ENCODE measurements at places on chromosomes 16 and 17.
A peak's percentile ranks its signal among the peaks of the same experiment; 100 is the strongest.

DNA sequence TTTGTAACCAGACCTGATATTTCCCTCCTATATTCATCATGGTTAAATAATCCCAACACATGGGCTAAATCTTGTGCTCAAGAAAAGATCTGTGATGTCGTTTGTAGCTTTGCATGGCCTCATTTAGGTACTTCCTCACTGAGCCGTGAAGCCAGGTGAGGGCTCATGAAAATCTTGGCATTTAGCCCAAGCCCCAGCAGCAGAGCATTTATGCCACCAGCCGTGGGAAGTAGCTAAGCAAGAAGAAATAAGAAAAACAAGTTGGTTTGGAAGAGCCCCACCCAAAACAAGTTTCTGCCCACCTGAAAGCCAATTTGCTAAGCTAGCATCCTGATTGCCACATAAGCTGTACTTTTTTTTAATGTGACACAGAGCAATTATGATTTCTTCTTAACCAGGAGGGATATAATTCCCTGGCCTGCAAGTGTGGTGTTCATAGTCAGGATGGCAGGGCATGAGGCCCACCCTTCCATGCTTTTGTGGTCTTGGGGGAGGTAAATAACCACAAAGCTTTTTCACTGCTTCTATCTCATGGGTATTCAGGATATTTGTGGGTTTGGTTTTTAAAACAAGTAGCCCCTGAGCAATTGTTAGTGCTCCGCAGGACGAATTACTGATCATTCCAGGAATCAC, 10.5 kb downstream of the TMIGD1 start:
- peak; percentile 11 for DNase-seq

DNA sequence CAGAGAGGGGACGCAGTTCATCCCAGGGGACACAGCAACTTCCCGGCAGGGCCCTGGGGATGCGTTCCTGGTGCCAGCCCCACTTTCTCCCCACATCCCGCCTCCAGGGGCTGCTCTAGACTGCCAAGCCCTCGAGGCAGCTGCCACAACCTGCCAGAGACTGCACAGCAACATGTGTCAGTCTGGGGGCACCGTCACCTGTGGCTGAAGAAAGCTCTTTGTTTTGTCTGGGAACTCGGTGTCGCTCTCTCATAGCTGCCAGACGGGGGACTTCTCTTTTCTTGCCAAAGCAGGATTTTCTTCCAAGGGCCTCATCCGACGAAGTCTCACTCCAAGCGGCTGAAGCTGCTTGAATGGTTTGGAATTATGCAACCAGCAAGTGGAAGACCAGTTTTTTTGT, 43.7 kb downstream of the COTL1 start:
- DNase-seq = no peak

DNA sequence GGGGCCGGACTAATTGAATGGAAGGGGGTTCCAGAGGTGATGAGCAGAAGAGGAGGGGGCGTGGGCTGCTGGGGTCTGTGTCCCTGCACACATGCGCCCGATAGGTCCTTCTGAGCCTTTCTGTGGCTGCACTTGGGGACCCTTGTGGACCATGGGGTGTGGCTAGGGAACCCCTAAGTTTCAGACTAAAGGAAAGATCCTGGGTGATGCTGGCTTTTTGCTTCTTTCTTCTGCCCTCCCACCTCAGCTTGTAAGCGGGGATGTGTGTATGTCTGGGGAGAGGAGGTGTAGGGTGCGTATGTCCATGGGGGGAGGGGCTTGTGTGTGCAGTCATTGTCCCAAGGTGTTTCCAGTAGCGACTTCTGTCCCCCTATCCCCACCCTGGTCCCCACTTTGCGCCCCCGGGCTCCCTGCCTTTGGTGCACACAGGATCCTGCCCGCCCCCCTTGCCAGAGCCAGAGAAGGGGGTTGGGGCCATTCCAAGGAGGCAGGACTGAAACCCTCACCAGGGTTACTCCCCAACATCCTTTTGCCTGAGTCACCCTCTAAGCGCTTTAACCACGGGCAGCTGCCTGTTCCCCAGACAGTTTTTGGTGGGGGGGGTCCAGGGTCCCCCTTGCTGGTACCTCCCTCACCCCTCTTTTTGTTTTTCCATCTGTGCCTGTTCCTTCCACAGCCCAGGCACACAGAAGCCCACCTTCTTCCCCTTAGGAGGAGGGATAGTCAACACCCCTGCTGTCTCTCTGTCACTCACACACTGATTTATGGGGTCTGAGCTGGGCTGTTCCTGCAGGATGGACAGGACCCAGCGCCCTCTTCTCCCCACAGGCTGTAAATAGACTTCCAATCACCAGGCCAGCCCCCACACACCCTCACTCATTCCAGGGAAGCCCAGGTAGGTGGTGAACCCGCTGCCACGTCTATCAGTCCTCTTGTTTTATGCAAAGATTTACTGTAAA, 83.2 kb downstream of the ARHGAP23 start:
- no peak for DNase-seq

DNA sequence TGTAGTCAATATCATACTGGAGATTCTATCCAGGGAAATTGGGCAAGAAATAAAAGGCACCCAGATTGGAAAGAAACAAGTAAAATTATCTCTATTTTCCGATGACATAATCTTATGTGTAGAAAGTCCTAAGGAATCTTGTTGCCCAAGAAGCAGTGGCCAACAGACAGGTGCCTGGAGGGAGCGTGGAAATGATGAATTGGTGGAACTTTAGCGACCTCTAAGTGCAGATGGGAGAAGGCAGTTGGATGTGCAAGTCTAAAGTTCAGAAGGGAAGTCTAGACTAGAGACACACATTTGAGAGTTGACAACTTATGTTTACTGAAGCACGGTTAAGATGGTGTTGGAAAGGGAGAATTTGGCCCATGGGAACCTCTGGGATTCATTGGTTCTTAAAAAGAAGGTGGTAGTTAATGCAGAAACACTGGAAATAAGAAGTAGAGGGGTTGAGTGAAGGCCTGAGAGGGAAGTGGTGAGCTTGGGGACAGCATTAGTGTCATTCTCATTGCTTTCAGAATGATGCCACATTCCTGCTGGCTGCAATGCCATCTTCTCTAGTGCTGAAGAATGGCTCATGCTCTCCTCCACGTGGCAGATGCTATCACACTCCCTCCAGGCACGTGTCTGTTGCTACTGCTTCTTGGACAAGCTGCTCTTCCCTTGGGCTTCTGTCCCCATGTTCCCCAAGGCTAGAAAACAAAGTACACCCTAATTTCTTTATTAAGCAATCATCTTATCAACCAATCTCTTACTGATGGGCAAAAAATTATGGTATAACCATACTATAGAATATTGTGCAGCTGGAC, 24.0 kb downstream of the TAT start:
- DNase-seq = no peak

DNA sequence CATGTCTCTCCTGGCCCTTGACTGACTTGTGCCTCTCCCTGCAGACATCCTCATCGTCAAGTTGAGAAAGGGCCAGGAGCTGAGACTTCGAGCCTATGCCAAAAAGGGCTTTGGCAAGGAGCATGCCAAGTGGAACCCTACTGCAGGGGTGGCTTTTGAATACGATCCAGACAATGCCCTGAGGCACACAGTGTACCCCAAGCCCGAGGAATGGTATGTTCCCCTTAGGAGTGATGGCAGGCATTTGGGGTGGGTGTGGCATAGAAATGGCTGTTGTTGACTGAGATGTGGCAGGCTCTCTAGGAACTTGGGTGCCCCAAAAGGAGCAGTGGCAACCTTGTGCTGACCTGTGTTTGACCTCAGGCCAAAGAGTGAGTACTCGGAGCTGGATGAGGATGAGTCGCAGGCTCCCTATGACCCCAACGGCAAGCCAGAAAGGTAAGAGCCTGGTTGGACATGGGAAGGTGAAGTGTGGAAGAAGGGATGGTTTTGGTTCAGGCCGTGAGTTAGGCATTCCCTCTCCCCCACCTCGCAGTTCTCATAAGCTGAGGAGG, 7.5 kb downstream of the POLR2C start:
- no peak for DNase-seq

DNA sequence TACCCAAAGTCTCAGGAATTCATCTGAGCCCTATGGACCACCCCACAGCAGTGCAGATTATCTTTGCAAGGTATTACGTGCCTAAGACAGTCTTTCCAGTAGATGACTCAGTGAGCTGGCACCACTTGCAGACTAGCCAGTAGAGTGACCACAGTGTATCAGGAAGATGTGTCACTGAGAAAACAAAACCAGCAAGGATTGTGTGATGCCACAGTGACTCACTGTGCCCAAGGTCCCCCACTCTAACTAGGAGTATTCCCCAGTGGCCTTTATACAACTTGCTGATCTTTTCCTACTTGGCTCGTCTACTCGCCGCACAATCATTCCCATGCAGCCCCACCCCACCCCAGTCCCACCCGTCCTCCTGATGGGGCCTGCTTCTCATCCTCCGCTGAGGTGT, 26.8 kb upstream of the PRKCA start:
- no peak for DNase-seq

GRCh38 chr16:27202923-27203506, 311 bp upstream of the KDM8 start:
- peak; percentile 67 for DNase-seq

DNA sequence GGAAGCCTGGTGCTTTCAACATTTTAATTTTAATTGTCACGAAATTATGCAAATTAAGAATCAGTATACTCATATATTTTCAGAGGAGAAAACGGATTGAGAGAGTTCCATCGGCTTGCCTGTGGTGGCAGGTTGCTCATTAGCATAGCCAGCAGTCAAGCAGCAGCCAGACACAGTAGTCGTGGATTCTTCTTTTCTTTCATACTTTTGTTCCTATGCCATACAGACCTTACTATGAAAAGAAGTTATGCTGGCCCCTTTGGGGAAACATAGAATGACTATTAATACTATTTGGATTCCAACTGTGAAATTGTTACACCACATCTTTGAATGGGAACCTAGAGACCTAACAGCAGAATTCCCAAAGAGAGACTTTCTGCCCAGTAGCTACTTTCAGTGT, 617.7 kb upstream of the CA10 start:
- no peak for DNase-seq

GRCh38 chr17:49965524-49965909, 3.5 kb upstream of the DLX4 start:
- no peak for DNase-seq

DNA sequence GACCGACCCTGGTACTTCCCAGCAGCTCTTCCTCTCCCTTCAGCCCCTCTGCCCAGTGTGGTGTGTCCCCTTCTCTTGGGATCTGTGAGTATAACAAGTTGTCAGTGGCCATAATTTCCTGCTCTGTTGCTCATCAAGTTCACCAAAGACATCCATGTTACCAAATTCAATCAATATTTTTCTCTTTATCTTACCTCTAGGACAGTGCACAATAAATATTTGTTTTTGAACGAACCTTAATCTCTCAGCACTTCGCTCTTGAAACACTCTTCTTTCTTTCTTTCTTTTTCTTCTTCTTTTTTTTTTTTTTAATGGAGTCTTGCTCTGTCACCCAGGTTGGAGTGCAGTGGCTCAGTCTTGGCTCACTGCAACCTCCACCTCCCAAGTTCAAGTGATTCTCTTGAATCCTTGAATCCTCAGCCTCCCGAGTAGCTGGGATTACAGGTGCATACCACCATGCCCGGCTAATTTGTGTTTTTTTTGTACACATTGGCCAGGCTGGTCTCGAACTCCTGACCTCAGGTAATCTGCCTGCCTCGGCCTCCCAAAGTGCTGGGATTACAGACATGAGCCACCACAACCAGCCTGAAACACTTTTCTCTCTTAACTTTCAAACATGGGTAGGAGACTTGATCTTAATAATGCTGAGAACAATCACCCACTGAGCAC, 2.7 kb upstream of the UMOD start:
- no peak for DNase-seq

GRCh38 chr16:79430191-79430678, 170.3 kb downstream of the MAF start:
- no peak for DNase-seq

DNA sequence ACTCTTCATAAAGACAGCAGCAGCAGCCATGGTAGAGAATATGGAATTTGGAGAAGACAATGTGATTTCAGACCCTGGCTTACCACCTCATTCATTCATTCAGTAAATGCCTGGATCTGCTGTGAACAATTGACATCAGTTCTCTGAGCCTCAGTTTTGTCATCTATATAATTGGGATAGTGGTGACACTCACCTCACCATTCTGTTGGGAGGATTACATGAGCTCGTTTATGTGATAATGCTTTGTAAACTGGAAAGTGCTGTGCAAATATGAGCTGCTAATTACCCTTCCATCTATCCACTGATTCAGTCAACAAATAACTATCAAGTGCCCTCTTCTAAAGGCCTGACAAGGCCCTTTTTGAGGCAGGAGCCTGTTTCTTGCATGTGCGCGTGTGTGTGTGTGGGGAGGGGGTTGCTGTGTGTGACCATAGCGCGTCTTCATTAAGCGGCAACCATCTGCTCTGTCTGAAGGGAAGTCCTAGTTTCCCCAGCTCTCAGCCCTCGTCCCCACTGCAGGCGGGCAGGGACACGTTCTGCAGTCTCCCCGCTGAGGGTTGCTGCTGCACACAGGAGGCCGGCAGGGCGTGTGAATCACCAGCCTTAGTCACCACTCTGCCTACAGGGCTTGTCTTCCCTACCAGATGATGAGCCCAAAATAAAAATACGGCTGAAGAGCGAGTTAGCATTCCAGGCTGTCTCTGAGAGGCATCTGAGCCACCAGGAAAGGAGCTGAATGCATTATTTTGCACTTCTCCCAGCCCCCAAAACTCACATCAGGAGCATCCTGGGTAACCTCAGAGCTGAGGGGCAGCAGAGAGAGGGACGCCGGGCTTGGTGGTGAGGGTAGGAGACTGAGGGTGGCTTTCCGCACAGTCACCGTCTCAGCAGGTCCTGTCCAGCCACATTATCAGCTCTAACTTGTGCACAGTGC, 19.9 kb downstream of the ARL4D start:
- DNase-seq = no peak

GRCh38 chr16:12558641-12559040, 245.0 kb downstream of the CPPED1 start:
- DNase-seq = no peak

- DNase-seq = no peak
Observed at GRCh38 chr16:68992521-68992920, 112.9 kb upstream of the HAS3 start.

DNA sequence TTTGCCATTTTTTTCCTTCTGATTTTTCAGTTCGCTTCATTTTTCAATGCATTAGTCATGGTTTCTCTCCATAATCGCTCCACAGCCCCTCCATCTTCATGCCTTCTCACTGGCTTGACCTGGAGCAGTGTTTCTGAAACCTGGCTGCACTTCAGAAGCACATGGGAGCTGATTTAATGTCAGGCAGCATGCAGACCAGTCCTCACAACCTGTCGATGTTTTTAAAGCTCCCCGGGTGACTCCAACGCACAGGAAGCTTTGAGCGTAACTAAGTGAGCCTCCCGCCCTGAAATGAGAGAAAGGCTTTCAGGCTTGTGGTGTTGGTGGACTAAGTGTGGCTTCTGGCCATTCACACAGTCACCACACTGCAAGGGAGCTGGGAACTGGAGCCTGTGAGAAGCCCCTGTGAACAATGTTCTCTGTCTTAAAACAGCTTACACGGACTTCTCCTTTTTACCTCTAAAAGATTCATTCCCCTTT, 16.8 kb upstream of the DRG2 start:
- DNase-seq = no peak

Measured in stimulated activated CD4-positive, alpha-beta T cell treated with anti-CD3 and anti-CD28 coated beads, Interleukin-1b, Interleukin-23, amount 100 ng/mL, for 1 hour (primary cell).